NCI-H2171 treated with DMSO at 0.1 percent for 48 hours (cell line): ENCODE measurements at places on chromosomes 4 and X.

DNA sequence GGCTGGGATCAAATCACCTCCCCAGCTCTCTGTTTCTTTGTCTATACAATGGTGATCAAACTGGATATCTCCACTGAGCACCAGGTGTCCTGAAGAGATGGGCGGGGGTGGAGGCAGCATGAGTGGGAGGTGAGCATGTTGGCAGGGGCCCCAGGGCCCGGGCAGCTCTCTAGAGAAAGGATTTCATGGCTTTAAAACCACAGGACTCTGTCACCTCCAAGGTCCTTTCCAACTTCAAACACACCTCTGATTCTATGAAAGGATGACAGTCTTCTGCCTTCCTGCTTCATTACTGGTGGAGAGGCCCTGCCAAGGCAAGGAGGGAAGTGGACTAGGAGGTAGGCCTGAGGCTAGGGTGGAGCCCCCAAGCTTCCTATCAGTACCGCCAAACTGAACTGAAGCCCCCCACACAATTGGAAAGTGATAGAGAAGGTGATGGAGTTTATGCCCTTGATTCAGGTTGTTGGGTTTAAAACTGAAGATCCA is 38.6 kb downstream of the TRIM2 start:
- peak; percentile 65 for DNase-seq

- no peak for DNase-seq
Measured at GRCh38 chr4:1061760-1062159, 50.3 kb downstream of the FGFRL1 start.

DNA sequence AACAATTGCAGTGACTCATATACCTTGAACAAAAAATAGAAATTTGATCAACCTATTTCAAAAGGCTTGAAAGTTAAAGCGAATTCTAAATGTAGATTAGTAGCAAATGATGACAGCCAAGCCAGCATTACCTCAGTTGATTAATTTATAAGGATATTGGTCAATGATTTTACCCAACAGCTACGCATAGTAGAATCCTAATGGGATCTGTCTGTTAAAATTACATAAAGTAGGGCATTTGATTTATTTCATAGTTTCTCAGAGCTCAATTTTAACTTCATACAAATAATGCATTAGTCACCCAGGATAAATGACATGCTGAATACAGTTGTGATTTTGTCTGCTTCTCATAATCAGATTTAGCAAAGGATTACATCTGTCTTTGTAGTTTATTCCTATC is 12.0 kb downstream of the AFF2 start:
- DNase-seq, result no peak

- DNase-seq, result no peak
Measured at GRCh38 chrX:155086202-155086840, 15.0 kb downstream of the BRCC3 start.
